ENCODE measurements at places on chromosomes 16 and 17.

- peak; percentile 5 for DNase-seq
Observed at GRCh38 chr17:56866496-56866895, 32.5 kb downstream of the DGKE start.

GRCh38 chr16:83602761-83603722, 204.7 kb upstream of the HSBP1 start:
- DNase-seq: no peak

DNA sequence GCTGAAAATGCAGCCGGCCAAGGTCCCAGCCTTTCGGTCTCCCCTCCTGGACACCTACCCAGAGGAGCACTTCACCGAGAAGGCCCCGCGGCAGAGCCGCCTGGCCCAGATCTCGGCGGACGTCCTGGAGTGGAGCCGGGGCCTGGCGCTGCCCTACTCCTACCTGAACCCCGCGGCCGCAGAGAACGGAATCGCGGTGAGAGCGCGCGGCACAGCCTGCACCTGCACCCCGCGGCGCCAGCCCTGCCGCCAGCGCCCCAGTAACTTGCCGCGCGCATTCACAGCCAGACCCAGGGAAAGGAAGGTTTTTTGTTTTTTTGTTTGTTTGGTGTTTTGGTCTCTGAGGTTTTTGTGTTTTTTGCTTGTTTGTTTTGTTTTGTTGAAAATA, 15.2 kb downstream of the ALOX12B start:
- no peak for DNase-seq

DNA sequence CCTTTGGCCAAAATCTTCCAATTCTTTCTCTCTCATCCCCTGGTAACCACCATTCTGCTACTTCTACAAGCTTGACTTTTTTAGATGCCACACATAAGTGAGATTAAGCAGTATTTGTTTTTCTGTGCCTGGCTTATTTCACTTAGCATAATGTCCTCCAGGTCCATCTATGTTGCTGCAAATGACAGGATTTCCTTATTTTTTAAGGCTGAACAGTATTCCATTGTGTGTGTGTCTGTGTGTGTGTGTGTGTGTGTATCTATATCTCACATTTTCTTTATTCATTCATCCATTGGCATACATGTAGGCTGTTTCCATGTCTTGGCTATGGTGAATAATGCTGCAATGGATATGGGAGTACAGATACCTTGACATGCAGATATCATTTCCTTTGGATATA, 6.1 kb downstream of the ACACA start:
- no peak for DNase-seq

DNA sequence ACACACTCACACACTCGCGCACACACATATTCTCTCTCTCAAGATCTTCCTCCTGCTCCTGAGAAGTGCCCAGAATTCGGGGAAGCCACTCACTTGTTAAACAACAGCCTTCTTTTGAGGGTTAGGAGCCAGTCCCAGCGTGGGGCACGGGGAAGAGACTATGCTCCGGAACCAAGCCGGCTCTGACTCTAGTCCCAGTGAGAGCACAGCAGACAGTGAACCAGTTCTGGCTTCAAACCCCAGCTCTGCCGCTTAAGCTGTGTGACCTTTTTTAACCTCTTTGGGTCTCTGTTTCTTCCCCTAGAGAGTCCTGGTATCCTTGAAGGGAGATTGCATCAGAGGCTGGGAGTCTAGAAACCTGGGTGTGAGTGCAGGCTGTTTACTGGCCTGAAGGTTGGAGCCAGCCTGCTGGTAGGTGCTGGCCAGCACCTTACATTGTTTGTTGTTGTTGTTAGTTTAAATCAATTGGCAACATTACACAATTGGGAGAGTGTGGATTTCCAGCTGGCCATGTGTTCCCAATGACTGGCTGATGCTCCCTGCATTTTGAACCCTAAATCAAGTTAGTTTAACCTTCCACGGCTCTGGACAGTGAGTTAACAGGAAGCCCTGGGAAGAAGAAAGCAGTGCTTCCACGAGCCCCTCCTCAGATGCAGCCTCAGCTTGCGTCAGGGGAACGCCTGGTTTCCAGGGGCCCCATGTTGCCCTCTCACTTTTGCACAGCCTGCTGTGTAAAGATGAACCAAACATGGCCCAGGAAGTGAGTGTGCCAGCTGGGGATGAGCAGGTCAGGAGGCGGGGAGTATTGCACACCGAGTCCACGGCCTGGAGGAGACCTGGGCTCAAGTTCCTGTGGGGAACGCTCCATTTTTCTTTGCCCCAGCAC, 71.5 kb downstream of the GAS7 start:
- peak; percentile 85 for DNase-seq

- DNase-seq: peak; percentile 14
Observed at GRCh38 chr16:53968896-53969295, 264.9 kb downstream of the FTO start.

DNA sequence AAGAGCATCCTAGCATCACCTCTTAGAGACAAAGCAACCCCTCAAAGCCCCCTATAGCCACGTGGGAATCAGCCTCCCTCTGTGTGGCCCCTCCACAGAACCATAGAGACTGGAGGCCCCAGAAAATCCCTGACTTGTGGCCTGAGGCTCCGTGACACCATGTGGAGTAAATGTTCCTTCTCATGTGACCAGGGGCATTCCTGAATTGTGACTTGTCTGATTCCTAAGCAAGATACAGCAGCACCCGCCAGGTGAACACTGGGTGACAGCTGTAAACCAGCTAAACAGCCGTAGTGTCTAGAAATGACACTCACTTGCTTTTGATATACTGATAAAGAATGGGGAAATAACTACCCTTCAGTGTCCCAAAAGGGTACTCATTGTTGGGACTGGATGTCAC, 79.0 kb downstream of the DYNLRB2 start:
- no peak for DNase-seq

DNA sequence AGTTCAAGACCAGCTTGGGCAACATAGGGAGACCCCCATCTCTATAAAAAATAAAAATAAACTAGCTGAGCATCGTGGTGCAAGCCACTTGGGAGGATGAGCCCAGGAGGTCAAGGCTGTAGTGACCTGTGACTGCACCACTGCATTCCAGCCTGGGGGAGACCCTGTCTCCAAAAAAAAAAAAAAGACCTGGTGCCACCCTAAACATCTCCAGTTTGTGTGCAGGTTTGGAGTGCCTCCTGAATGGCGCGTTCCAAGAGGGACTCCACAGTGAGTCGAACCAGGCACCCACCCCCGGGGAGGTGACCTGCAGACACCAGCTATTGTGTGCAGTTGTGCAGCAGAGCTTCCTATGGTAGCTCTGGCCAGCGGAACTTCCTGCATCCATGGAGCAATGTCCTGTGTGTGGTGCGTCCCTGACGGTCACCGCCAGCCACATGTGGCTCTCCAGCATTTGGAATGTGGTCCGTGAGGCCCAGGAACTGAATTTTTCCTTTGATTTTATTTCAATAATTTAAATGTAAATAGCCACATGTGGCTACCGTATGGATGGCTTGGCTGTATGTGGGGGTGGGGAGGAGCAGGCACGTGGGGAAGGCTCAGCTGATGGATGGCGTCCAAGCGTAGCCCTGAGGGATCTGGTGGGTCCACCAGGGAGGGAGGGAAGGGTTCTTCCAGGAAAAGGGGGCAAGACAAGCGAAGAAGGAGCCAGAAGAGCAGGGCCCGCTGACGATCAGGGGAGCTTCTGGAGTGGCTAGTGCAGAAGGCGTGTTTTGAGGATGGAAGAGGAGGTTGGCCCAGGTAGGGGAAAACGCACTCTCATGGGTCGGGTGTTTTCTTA, 107.1 kb upstream of the GSE1 start:
- no peak for DNase-seq

- peak; percentile 99 for DNase-seq
Observed at GRCh38 chr16:4944333-4945281, 7.7 kb upstream of the PPL start.
